ENCODE measurements at places on chromosomes 2 and 18.

GRCh38 chr2:158034198-158034866, 67.3 kb upstream of the UPP2 start:
- DNase-seq: peak; percentile 75

DNA sequence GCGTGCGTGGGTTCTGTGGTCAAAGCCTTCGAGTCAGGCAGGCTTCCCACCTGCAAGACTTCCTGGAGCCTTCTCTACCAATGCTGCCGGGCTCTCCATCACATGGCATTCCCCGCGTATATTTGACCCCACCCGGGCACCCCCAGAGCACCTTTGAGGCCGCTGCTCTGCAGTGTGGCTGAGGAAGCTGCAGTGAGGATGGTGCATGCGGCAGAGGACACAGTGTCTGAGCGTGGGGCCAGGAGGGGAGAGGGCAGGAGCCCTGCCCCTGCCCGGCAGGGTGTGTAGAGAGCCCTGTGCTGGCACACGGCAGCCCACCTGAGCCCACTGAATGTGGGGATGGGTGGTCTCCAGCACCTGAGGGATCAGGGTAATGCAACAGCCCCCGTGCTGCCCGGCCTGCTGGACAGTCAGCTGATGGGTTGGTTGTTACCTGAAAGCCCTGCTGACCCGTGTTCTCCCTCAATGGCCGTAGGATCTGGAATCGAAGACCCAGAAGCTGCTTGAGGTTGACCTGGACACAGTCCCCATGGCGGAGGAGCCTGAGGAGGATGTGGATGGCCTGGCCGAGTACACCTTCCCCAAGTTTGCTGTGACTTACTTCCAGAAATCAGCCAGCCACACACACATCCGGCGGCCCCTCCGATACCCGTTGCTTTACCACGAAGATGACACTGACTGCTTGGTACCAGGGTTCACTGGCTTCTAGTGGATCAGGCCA, 36.8 kb upstream of the GPR17 start:
- no peak for DNase-seq

DNA sequence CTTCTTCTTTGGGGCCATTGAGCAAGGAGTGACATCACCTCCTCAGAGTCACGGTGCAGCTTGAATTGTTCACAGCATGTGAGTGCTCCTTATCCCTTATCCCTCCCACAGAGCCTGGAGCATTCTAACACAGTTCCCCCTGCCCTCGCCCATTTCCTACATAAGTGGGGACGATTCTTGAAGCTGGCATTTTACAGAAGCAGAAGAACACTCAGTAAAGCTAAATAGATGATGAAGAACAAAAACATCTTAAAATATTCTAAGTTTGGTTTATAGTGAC, 135.8 kb upstream of the APCDD1 start:
- no peak for DNase-seq

DNA sequence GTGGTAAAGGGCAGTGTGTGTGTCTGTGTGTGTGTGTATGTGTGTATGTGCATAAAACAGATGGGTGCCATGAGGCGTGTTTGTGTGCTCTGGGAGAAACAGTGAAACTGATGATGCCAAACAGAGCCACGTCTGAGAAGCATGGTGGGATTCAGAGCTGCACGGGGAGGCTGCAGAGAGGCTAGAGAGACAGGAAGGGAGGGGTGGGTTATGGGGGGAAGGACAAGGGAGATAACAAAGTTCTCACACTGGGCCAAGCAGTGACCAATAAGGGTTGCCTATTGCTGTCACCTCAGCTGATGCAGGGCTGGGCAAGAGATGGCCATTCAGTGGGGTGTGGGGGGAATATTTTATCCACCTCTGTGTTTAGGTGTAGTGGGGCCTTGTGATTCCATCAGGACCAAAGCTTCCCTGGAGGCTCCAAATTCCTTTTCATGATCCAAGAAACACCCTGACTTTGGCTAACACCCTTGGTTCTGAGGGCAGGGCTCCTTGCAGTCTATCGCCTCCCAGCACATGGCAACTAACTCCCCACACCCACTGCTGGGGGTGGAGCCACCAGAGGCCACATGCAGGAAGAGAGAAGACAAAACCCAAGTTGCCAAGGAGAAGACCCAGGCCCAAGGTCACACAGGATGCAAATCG, 54.2 kb upstream of the POMC start:
- no peak for DNase-seq

DNA sequence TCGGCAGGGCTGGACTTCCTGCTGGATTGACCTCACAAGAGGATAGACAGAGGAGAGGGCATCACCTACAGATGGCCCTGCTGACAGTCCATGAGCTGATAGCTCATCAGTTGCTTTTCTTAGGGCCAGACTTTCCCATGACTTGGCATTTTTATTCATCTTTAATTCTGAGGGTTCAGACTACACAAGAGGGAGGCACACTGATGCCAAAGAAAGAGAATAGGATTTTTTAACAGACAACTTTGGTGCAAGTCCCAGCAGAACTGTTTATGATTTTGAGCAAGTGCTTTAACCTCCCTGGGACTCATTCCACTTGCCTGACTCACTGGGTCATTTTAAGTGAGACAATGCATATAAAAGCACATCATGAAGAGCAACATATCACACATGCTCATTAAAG, 299.2 kb downstream of the INSIG2 start:
- DNase-seq: no peak

DNA sequence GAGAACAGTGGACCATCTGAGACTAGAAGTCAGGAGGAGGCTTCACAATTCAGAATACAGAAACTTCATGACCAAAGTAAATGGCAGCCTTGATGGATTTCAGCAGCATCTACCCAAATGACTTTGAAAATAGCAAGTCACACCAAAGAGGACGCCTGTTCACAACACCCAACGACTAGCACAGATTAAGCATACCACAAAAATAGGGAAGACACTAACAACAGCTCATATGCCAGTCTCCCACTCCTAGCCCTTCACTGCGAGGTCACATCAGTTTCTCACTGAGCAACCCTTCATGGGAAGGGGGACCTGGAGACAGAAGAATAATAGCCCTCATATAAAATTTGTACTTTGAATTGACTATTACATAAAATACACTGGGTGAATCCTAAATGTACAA, 228.4 kb upstream of the SLC39A10 start:
- DNase-seq: no peak

DNA sequence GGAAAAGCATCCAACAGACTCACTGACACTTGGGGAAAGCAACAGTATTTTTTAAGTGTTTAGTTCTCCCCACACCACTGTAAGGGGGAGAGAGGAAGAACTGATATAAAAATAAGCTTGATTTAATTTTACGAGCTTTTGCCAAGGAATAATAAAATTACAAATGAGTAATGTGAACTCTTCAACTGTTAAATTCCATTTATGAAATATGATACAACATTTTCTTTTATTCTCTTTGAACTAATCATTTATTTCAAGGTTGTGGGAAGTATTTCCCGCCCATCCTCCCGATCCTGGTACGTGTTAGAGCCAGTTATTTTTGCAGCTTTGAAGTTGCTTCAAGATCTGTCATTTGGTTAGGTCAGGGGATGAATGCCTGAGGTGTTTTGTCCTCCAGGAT, 35.2 kb downstream of the WDPCP start:
- no peak for DNase-seq

Data from large intestine (tissue), 12 donors.